Dermis microvascular lymphatic vessel endothelial cell (primary cell): ENCODE measurements at places on chromosomes 6 and 20. TPM values are rescaled to one million over a fixed set of nuclear protein-coding genes. Genes with fewer than 3 reads are reported as not detected.

The UBD gene
- 39.0 and 91.9 TPM in 2 replicates for total RNA-seq

The KCNK17 gene
- not detected in 2 replicates for total RNA-seq

The MEP1A gene
- total RNA-seq, result not detected in 2 replicates

The TGM3 gene
- total RNA-seq, result not detected in 2 replicates
